ENCODE measurements at places on chromosomes 7 and 10. TPM values are rescaled to one million over a fixed set of nuclear protein-coding genes. Genes with fewer than 3 reads are reported as not detected.

PAPSS2 gene
- 0.11 TPM for total RNA-seq

ITGB8 gene
- total RNA-seq = 0.04 TPM

CACNA2D1 gene
- not detected for total RNA-seq

OR6B1 gene
- not detected for total RNA-seq

SRRM3 gene
- total RNA-seq = not detected

All from activated CD8-positive, alpha-beta memory T cell treated with anti-CD3 and anti-CD28 coated beads for 36 hours (primary cell).